ENCODE measurements at places on chromosomes 4 and X. TPM values are rescaled to one million over a fixed set of nuclear protein-coding genes. Genes with fewer than 3 reads are reported as not detected.

Gene PPA2
- total RNA-seq, result 118 TPM

Gene P2RY4
- total RNA-seq, result not detected

Gene MAGEB2
- total RNA-seq, result not detected

Gene APEX2
- total RNA-seq, result 14.2 TPM

Gene SLC10A6
- total RNA-seq, result 28.2 TPM

Gene SLC49A3
- total RNA-seq, result 11.0 TPM

Gene VCX2
- total RNA-seq, result not detected

Gene SSX2B
- not detected for total RNA-seq

DNA sequence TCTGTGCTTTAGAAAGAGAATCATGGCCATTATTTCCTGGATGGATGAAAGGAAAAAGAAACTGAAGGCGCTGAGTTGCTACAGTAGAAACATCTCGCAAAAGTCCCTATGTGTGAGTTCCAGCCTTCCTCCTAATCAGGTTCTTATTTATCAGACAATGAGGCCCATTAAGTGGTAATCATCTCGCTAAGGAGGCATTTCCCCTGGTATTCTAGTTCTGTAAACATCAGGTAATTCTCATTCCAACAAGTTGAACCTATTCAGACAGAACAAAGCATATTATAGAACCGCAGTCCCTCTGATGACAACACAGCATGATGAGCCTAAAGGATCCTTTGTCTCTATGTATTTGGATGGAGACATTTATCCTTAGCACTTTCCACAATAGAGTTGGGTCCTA is 205.7 kb upstream of the MAOA start:
- no peak overlapping the region for H3K27ac ChIP-seq
- H3K27me3 ChIP-seq, result no peaks in the 10 kb centered on the region
- H3K36me3 ChIP-seq, result no peaks in the 10 kb centered on the region
- H3K4me1 ChIP-seq, result no peaks in the 10 kb centered on the region
- H3K4me3 ChIP-seq, result no peak overlapping the region

DNA sequence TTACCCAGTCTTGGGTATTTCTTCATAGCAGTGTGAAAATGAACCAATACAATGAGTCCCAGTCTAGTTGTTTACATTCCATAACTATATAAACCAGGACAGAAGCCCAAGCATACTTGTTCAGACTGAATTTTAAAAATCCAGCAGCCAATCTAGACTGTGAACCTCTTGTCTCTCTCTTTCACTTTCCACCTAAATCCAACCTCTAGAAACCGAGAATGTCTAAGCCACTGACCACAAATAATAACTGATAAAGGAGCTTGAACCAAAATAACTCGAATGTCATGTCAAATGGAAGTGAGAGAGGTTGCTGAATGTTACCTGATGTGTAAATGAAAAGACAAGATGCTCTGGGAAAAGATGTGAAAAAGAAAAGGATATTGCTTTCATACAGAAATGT is 544.7 kb downstream of the NLGN4X start:
- no peak overlapping the region for H3K4me3 ChIP-seq
- no peaks in the 10 kb centered on the region for H3K36me3 ChIP-seq
- DNase-seq, result no peak

- H3K4me1 ChIP-seq, result no peaks in the 10 kb centered on the region
- H3K36me3 ChIP-seq, result no peaks in the 10 kb centered on the region
- no peak overlapping the region for H3K4me3 ChIP-seq
- H3K27me3 ChIP-seq, result no peaks in the 10 kb centered on the region
- no peak for DNase-seq
Measured at GRCh38 chr4:175671491-175671934, 140.6 kb downstream of the GPM6A start.

DNA sequence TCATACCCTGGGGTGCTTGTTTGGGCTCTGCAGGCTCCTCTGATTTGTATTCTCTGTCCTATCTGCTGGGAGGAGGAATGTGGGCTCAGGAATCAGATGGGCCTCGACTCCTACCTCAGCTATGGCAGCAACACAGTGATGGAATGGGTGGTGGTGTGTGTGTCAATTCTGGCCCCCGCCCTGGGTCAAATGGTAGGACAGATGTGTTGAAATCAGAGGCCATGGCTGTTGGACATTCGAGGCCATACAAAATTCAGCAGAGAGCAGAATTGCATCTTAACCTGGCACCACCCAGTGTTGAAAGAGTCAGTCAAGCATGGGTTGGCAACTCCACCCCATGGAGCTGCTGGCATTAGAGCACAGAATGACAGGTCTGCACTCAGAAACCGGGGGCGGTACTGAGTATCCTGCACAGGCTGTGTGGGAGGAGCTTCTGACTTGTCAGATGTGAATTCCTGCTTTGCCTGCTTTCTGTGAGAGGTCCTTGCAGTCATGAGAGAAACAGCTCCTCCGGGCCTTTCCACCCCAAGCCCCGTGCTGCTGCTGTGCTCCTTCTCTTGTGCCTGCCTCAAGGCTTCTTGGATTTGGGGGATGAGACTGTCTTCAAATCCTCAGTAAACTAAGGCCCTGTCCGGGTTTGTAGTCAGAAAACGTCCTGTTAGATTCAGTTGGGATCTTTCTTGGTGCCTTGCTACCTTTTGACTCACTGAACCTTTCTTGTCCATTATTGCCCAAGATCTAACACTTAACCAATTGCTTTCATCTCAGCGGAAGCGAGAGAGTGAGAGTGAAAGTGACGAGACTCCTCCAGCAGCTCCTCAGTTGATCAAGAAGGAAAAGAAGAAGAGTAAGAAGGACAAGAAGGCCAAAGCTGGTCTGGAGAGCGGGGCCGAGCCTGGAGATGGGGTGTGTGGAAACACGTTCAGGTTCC is 13.0 kb downstream of the DKC1 start:
- no peaks in the 10 kb centered on the region for H3K27me3 ChIP-seq
- no peak for DNase-seq
- no peak overlapping the region for H3K4me3 ChIP-seq
- H3K27ac ChIP-seq, result no peak overlapping the region

DNA sequence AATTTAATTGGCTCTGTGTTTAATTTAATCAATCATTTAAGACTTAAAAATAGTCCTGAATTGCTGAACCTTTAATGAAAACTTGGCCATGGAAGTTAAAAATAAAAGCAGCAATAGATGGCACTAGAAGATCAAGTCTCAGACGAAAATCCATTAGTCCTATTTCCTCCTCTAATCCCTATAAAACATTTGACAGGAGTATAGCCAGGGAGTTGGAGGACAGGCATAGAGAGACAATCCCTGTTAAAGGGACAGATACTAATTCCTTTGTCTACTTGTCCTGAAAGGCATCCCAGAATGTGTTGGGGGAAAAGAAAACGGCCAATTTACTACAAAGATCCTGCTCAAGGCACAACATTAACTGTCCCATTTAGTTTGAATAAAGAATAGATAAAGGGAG is 276.3 kb upstream of the TACR3 start:
- no peaks in the 10 kb centered on the region for H3K36me3 ChIP-seq
- no peak for DNase-seq
- no peak overlapping the region for H3K4me3 ChIP-seq
- no peaks in the 10 kb centered on the region for H3K27me3 ChIP-seq
- H3K4me1 ChIP-seq, result peaks cover 8% of the 10 kb centered on the region

GRCh38 chr4:182589100-182589499 is 328.1 kb downstream of the DCTD start:
- H3K27me3 ChIP-seq, result no peaks in the 10 kb centered on the region
- H3K36me3 ChIP-seq, result no peaks in the 10 kb centered on the region
- no peak overlapping the region for H3K27ac ChIP-seq
- H3K4me3 ChIP-seq, result no peak overlapping the region
- no peaks in the 10 kb centered on the region for H3K4me1 ChIP-seq

DNA sequence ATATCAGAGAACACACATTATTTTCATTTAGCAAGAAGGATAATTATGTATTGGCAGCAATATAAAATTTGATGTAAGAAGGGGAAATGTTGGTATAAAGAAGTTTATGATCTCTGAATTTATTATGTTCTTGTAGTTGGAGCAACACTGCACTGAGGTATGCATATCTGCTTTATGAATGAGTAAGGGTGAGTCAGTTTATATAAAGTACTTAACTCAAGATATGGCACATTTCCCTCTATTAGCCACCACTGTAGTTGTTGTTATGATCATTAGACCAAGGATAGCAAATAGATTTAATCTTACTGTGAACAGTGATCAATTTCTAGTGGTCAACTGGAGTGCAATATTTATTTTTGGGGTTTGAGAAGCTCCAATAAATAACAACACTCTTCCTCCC is 66.6 kb downstream of the SNX25 start:
- H3K27me3 ChIP-seq, result no peaks in the 10 kb centered on the region
- H3K27ac ChIP-seq, result no peak overlapping the region
- H3K36me3 ChIP-seq, result no peaks in the 10 kb centered on the region
- no peak for DNase-seq
- no peaks in the 10 kb centered on the region for H3K4me1 ChIP-seq

- no peak overlapping the region for H3K27ac ChIP-seq
- H3K4me1 ChIP-seq, result no peaks in the 10 kb centered on the region
- H3K36me3 ChIP-seq, result no peaks in the 10 kb centered on the region
- H3K4me3 ChIP-seq, result no peak overlapping the region
- DNase-seq, result no peak
- no peaks in the 10 kb centered on the region for H3K27me3 ChIP-seq
Measured at GRCh38 chr4:100933628-100934027, 413.7 kb downstream of the PPP3CA start.

GRCh38 chrX:131588995-131589394 is 45.1 kb downstream of the OR13H1 start:
- no peaks in the 10 kb centered on the region for H3K36me3 ChIP-seq
- no peak overlapping the region for H3K4me3 ChIP-seq
- no peaks in the 10 kb centered on the region for H3K4me1 ChIP-seq
- no peak for DNase-seq

- DNase-seq, result no peak
- no peak overlapping the region for H3K4me3 ChIP-seq
Measured at GRCh38 chr4:159725571-159725970, 622.7 kb downstream of the RAPGEF2 start.

GRCh38 chr4:73258436-73258685 is 237 bp downstream of the ANKRD17 start:
- DNase-seq, result no peak
- H3K36me3 ChIP-seq, result no peaks in the 10 kb centered on the region
- no peaks in the 10 kb centered on the region for H3K27me3 ChIP-seq
- peak overlapping the region; percentile 96 for H3K27ac ChIP-seq
- peak overlapping the region; percentile 97 for H3K4me3 ChIP-seq

DNA sequence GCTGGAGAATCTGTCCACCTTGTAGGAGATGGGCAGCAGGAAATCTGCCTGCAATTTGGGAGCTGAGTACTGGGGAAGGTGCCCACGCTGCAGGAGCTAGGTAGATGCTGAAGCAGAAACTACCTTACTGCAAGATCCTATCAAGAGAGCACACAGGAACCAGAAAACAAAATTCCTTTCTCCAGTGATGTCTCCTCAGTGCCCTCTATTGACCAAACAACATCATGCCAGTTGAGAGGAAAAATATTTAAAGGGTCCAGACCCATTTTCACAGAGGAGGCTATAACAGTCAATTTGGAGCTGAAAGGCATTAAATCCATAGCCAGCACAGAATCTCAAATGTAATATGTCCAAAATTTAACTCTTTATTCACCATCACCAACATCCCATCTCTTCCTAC is 406.8 kb downstream of the SLITRK2 start:
- no peak overlapping the region for H3K4me3 ChIP-seq
- no peaks in the 10 kb centered on the region for H3K4me1 ChIP-seq
- H3K27me3 ChIP-seq, result no peaks in the 10 kb centered on the region
- no peak overlapping the region for H3K27ac ChIP-seq

GRCh38 chrX:17120816-17121215 is 174.4 kb downstream of the REPS2 start:
- no peak for DNase-seq
- no peaks in the 10 kb centered on the region for H3K27me3 ChIP-seq
- H3K36me3 ChIP-seq, result no peaks in the 10 kb centered on the region
- H3K4me1 ChIP-seq, result no peaks in the 10 kb centered on the region

GRCh38 chrX:66676990-66677389 is 38.1 kb upstream of the EDA2R start:
- no peak overlapping the region for H3K4me3 ChIP-seq
- no peaks in the 10 kb centered on the region for H3K4me1 ChIP-seq
- H3K27ac ChIP-seq, result no peak overlapping the region
- DNase-seq, result no peak
- no peaks in the 10 kb centered on the region for H3K27me3 ChIP-seq

GRCh38 chr4:68319040-68319439 is 30.9 kb downstream of the YTHDC1 start:
- no peak overlapping the region for H3K27ac ChIP-seq
- peaks cover 77% of the 10 kb centered on the region for H3K36me3 ChIP-seq
- no peaks in the 10 kb centered on the region for H3K27me3 ChIP-seq
- no peak for DNase-seq

DNA sequence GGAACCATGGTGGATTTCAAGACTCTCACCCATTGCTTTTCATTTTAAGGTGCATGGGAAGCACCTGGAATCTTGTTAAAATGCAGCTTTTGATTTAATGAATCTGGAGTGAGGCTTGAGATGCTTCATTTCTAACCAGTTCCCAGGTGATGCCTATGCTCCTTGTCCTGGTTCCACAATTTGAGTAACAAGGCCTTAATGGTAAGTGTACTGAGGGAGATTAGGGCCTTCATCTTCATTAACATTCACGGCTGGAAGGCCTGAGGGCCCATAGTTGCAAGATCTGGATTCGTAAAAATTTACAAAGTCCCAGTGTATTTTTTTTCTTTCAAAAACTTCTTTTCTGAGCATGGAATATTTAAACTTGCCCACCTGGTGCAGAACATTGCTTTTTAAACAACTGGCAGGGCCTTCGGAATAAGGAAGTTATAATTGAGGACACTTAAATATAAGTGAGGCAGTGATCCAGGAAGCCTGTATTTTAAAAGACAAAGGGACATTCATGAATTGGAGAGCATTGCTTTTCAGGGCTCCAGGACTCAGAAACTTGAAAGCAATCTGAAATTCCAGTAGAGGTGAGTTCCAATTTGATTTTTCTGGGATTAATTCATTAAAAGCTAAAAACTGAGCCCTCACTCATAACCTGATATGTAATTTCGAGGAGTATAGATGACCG is 77.8 kb downstream of the NPNT start:
- no peak overlapping the region for H3K4me3 ChIP-seq
- no peaks in the 10 kb centered on the region for H3K4me1 ChIP-seq
- no peaks in the 10 kb centered on the region for H3K27me3 ChIP-seq
- no peak overlapping the region for H3K27ac ChIP-seq
- no peak for DNase-seq
- no peaks in the 10 kb centered on the region for H3K36me3 ChIP-seq

- no peaks in the 10 kb centered on the region for H3K36me3 ChIP-seq
- H3K4me1 ChIP-seq, result no peaks in the 10 kb centered on the region
- no peaks in the 10 kb centered on the region for H3K27me3 ChIP-seq
Measured at GRCh38 chr4:48024522-48024921, 8.0 kb downstream of the NIPAL1 start.

DNA sequence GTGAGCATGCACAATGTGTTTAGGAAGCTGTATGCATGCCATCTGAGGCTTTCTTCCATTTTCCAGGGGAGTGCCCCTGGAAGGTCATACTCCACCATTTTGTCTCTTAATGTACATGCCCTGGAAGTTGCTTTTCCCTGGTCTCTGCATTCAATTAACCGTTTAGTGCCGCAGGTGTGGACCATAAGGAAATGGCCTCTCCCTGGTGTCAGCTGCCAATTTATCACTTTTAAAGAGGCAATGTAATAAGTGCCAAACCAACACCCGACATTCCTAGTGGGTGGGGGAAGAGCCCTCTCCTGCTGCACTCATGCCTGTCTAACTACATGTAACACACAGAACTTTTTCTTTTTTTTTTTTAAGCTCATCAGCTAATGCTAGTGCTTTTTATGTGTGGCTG is 7.1 kb upstream of the BST1 start:
- H3K27me3 ChIP-seq, result no peaks in the 10 kb centered on the region
- no peak overlapping the region for H3K4me3 ChIP-seq
- H3K27ac ChIP-seq, result no peak overlapping the region
- no peaks in the 10 kb centered on the region for H3K36me3 ChIP-seq
- H3K4me1 ChIP-seq, result peaks cover 10% of the 10 kb centered on the region
- no peak for DNase-seq

GRCh38 chr4:71608678-71609071 is 175.2 kb downstream of the GC start:
- H3K27me3 ChIP-seq, result no peaks in the 10 kb centered on the region
- no peak for DNase-seq
- H3K27ac ChIP-seq, result no peak overlapping the region
- H3K36me3 ChIP-seq, result no peaks in the 10 kb centered on the region
- H3K4me3 ChIP-seq, result no peak overlapping the region
